ENCODE measurements at places on chromosomes 2 and 18. TPM values are rescaled to one million over a fixed set of nuclear protein-coding genes. Genes with fewer than 3 reads are reported as not detected.

- DNase-seq, result no peak
These were observed 2.3 kb downstream of the C1QL2 start for GRCh38 chr2:119156105-119156890.

GRCh38 chr18:77234504-77235365, 14.9 kb upstream of the GALR1 start:
- no peak for DNase-seq

- DNase-seq, result no peak
These were observed 53.2 kb upstream of the CYRIA start for GRCh38 chr2:16718576-16719484.

The PIEZO2 gene
- total RNA-seq, result not detected

The ASB18 gene
- not detected for total RNA-seq

Measured in naive thymus-derived CD4-positive, alpha-beta T cell (primary cell).